Fibroblast of the aortic adventitia (primary cell): ENCODE measurements at places on chromosomes 1 and 21. TPM values are rescaled to one million over a fixed set of nuclear protein-coding genes. Genes with fewer than 3 reads are reported as not detected.

The FAM177B gene
- not detected in 2 replicates for total RNA-seq

DNA sequence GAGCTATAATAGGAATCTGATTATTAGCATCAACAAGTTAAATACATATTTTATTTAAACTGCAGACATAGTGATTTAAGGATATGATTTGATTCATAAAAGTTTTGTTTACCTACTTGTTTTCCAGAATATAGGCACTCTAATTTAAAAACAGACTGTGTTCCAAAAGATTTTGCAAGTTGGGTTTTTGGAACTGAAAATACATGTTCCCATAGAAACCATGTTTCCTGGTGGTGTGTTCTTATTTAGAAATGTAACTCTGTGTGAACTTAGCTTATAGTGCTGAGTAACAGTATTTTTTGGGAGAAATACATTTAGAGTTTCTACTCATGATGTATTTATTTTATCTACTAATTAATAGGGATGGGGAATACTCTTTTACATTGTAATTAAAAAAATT, 21.8 kb downstream of the USP25 start:
- no peak for DNase-seq

DNA sequence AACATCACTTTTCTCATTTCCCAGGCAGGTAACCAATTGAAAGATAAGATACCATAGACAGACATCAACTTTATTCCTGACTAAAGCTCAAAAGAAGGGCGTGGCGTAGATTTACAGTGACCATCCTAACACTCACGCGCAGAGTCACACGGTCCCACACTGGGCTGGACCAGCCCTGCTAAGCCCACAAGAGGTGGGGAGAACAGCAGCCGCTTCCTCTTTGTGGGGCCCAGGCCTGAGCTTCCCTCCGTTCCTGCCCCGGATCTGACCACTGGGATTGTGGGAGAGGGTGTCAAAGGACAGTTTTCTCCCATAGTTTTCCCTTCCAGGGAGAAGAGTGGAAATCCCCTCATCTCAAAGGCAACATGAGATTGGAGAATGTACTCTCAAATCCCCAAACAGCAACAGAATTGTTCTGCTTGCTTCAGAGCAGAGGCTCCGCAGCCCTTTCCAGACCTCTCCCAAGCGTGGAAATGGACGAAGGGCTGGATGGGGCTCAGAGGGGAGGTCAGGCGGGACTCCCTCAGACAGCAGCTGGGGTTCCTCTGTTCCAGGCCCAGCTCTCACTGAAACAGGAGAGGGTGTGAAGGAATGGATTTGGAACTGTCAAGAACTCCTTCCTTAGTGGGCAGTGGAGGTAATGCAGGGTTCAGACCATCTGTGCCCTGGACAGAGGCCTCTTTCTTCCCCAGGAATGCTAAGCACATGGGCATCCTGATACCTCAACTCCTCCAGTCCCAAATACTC, 33.7 kb downstream of the L1TD1 start:
- DNase-seq = no peak

- DNase-seq = no peak
These were observed 125.6 kb downstream of the KCNN3 start for GRCh38 chr1:154744352-154745035.

The FAM43B gene
- 0.90 TPM in 1 of 2 replicates, not detected in the other for total RNA-seq

GRCh38 chr1:160744852-160745520, 5.9 kb downstream of the SLAMF7 start:
- no peak for DNase-seq

GRCh38 chr1:162193221-162193620, 123.7 kb downstream of the NOS1AP start:
- no peak for DNase-seq

The TCHH gene
- 0.09 TPM in 1 of 2 replicates, not detected in the other for total RNA-seq

The PLEKHN1 gene
- 0.54 TPM in 1 of 2 replicates, not detected in the other for total RNA-seq

GRCh38 chr1:162014202-162014601, 9.5 kb downstream of the OLFML2B start:
- no peak for DNase-seq
